Foreskin fibroblast (primary cell): ENCODE measurements at places on chromosomes 5 and 9.

- no peak for DNase-seq
Measured at GRCh38 chr9:87464992-87465378, 32.7 kb upstream of the DAPK1 start.

GRCh38 chr9:135973277-135974219, 12.4 kb upstream of the UBAC1 start:
- no peak for DNase-seq

DNA sequence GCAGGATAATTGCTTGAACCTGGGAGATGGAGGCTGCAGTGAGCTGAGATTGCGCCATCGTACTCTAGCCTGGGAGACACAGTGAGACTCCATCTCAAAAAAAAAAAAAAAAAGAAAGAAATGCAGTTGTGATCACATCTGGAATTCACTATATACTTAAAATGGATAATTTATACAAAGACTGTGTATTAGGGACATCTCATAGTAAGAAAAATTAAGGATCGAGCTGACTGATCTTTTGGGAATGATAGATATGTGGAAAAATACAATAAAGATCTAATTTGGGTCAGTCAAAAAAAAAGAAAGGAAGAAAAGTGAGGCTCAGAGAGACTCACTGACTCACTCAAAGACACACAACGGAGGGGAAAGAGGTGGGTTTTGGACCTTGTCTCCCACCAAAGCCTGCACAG, 73.2 kb upstream of the STXBP1 start:
- peak; percentile 83 for DNase-seq

GRCh38 chr5:148584103-148584502, 70.2 kb downstream of the HTR4 start:
- no peak for DNase-seq

DNA sequence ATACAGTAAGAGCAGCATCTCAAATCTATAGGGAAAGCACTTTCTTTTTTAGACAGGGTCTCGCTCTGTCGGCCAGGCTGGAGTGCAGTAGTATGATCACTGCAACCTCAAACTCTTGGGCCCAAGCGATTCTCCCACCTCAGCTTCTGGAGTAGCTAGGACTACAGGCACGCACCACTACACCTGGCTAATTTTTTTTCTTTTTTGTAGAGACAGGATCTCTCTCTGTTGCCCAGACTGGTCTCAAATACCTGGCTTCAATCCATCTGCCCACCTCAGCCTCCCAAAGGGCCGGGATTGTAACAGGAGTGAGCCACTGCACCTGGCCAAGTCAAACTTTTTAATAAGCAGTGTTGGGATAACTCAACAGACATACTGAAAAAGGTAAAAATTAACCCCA, 107.6 kb downstream of the SIL1 start:
- no peak for DNase-seq

DNA sequence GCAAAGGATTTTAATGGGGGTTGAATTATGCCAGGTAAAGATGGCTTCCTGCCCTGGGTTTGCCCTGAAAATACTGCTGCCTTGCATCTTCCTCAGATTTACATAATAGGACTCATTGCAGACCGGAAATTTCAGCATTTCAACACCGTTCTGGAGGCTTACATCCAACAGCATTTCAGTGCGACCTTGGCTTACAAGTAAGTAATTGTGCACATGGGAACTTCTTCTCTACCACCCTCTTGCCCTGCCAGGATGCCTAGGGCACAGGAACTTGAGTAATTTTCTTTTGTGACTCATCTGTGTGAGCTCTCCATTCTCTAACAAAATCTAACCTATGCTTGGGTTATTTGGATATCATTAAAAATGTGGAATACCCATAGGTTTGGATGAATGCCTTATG, 80.2 kb downstream of the DOCK2 start:
- DNase-seq = peak; percentile 71

- DNase-seq = no peak
Measured at GRCh38 chr9:117088140-117088539, 326.7 kb downstream of the ASTN2 start.

- DNase-seq = no peak
Measured at GRCh38 chr5:79285833-79286232, 49.9 kb downstream of the JMY start.

GRCh38 chr9:14380061-14380836, 66.3 kb upstream of the NFIB start:
- DNase-seq = no peak

DNA sequence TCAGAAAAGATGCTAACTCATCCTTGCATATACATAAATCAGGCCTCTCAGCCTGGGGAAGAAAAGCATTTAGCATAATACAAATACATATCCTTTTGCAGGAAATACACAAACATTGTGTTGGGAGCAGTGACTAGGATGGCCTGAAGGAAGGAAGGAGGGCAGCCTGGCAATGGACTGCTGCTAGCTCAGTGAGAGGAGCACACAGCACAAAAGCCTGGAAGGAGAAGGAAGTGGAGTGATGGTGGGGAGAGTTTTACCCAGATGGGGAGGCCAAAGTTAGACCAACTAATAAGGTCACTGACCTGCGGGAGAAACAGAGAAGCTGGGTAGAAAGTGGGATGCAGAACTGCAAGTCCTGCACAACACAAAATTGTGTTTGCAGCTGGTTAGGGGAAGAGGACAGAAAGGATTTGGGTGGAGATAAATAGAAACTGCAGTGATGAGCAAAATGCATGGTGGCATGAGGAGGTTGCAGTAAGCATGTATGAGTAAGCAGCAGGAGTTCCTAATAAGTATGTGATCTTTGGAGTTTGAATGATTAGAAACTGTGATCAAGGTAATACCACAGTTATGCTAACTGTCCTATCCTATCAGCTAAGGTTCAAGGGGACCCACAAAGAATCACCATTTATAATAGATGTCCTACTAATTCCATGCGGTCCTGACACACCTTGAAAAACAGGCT, 39.5 kb downstream of the SEMA6A start:
- no peak for DNase-seq

- no peak for DNase-seq
Measured at GRCh38 chr5:151085517-151086041, 4.7 kb upstream of the TNIP1 start.

DNA sequence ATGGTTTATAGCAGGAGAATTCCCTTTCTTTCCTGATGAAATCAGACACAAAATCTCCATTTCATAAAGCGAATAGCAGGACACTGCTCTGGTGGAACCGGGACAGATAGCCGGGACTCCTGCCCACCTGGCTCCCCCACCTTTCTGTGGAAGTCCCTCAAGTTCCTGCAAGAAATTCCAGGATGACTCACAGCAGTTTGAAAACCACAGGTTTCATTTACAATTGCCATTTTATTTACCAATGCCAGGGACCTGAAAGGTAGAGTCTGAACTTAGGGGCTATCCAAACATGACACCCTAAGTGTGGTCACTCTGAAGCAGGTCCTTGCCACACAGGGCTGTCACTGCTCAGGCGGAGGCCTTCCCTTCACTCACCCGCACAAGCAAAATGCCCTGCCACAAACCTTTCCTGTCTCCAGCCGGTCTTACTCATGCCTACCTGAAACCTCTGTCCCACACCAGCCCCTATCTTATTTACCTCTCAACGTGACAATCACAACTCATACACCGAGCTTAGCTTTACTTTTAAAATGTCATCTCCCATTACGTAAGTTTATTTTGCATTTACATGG, 63.3 kb upstream of the TAF1L start:
- DNase-seq = no peak

DNA sequence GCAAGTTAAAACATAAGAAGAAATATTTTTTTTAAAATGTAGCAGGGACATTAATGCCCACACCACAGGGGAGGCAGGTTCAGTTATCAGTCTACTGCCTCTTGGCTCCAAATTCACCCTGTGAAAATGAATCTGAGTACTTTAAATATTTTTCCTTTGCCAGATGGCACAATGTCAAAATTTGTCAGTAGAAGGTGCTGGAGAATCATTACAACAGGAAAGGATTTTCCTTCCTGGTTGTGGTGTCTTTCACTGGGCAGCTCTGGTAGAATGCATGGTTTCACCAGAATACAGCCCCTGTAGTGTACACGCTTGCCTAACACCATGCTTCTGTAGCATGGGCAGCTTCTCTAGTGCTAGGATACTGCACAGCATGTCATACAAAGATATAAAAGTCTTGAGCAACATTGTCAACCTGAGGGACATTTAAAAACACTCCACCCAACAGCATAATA, 9.7 kb upstream of the SREK1 start:
- no peak for DNase-seq

DNA sequence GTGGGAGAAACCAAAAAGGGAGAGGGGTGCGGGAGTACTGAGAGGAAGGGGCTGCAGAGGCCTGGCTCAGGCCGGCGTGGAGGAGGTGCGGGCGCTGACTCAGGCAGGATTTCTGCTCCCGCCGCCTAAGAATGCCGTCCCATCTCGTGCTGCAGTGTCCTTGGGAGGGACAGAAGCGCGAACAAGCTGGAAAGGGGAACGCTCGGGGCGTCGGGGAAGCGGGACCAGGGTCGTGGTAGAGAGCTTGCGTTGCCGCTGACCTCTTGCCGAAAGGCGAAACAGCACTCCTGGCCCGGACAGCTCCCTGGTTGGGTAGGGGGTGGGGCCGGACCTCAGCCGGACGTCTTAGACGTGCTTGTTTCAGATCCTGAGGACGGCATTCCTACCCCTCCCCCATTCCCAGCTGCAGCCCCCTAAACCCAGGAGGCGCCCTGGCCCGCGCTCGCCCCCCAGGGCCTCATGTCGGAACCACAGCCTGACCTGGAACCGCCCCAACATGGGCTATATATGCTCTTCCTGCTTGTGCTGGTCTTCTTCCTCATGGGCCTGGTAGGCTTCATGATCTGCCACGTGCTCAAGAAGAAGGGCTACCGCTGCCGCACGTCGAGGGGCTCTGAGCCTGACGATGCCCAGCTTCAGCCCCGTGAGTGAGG, 1.1 kb downstream of the RELL2 start:
- peak; percentile 75 for DNase-seq

DNA sequence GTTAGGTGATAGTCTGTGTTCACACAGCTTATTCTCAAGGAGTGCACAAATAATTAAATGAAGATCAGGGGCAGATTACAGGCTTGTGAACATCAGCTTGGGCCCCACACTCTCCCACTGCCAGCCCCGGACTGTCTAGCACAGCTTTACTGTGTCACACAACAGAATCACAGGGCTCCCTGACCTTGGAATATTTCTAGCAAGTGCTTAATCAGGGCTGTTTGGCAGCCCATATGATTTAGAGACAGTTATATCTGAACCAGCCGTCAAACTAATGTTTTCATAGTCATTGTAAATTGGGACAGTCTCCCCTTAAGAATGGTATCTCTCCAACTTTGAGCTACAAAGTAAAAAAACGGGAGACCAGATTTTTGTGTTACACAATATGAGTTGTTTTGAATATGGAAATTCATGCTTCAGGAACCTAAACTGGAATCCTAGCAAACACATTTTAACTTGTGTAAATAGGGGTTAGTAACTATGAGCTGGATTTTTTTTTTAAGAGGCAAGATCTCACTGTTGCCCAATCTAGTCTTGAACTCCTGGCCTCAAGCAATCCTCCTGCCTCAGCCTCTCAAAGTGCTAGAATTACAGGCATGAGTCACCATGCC, 517.6 kb downstream of the BNC2 start:
- DNase-seq = peak; percentile 41

GRCh38 chr9:21624675-21625644, 142.8 kb upstream of the IFNE start:
- no peak for DNase-seq

DNA sequence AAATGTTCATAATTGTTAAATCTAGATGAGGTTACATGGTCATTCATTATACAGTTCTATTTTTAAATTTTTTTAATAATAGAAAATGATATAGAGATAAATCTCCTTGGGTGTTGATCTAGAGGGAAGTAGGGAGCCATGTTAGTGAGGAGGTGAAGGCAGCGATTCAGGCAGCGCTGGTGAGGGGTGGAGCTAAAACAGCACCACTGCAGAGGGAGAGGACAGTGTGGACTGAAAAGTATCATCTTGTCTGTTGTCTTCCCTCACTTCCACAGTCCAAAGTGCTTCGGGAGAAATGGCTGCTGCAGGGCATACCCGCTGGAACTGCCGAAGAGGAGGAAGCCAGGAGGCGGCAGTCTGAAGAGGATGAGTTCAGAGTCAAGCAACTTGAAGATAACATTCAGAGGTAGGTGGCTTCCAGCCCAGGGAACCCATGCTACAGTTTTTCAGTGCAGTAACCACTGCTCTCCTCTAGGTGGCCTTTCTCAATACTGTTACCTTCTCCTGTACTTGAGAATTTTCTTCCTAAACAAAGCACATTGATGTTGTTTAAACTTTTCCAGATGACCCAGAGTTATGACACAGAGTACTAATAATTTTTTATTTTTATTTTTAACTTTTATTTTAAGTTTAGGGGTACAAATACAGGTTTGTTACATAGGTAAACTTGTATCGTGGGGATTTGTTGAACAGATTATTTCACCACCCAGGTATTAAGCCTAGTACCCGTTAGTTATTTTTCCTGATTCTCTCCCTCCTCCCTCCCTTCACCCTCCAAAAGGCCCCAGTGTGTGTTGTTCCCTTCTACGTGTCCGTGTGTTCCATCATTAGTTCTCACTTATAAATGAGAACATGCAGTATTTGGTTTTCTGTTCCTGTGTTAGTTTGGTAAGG, 100.5 kb downstream of the PALM2AKAP2 start:
- peak; percentile 39 for DNase-seq

DNA sequence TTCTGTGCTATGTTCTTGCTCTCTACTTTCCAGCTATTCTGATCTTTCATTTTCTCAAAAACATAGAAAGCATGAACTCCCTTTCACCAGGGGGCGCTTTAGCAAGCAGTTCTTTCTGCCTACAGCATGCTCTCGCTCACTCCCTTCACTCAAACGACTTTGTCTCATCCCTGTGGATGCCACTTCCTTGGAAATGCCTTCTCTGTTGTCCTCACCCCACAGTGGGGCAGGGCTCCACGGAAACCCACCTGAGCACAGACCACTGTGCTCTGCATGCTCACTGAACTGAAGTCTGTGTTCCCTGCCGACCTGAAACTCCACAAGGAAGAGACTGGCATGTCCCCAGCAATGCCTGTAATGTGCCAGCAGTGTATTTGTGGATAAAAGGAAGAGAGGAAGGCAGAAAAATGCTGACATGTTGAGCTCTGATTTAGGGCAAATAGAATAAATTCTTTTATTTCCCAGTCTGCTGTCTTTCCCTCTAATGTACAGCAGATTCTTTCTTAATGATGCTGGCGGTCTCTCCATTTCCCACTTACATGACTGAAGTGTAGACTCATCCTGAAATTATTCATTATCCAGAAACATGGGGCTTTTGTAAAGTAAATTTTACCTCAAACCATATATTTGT, 4.9 kb upstream of the ROR2 start:
- peak; percentile 46 for DNase-seq

DNA sequence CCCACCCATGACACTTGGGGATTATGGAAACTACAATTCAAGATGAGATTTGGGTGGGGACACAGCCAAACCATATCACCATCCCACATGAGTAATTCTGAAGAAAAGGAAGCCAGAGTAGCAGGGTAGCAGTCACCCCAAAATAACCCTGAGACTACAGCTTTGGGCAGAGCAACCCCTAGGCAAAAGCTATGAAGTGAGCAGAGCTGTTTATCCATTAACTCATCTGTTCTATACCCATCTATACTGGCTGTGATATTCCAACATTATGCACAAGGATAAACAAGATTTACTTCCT, 12.3 kb upstream of the REEP5 start:
- no peak for DNase-seq

- peak; percentile 97 for DNase-seq
Measured at GRCh38 chr5:32767948-32768467, 56.9 kb downstream of the NPR3 start.

GRCh38 chr5:112232667-112233066, 186.4 kb downstream of the EPB41L4A start:
- DNase-seq = no peak
